OCI-LY7 (cell line): ENCODE measurements at places on chromosomes 12 and 14. TPM values are rescaled to one million over a fixed set of nuclear protein-coding genes. Genes with fewer than 3 reads are reported as not detected.

GRCh38 chr14:104926619-104927431 lies 2.1 kb downstream of the PLD4 start:
- DNase-seq, result peak; percentile 91

- DNase-seq, result no peak
Observed at GRCh38 chr12:20268121-20268732, 100.1 kb upstream of the PDE3A start.

Gene WSCD2
- total RNA-seq, result not detected in 2 replicates

- no peak for DNase-seq
Observed at GRCh38 chr12:95944108-95944704, 1.1 kb downstream of the AMDHD1 start.

DNA sequence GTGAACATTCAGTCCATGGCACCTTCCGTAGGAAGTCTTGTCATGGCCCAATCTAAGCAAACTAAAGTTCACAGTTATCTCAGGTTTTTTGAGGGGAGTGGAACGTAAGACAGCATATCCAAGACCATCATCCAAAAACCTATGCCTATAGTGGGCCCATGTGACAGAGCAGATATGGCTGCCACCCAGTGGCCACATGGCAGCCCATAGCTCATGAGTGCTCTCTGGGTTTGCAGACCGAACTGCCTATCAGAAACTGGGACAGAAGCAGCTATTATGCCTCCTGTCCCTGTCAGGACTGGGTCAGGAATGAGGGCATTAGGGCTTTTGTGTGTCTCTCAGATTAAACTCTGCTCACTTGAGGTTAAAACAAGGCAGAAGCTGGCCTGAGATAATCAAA lies 503.7 kb downstream of the NRXN3 start:
- no peak for DNase-seq

DNA sequence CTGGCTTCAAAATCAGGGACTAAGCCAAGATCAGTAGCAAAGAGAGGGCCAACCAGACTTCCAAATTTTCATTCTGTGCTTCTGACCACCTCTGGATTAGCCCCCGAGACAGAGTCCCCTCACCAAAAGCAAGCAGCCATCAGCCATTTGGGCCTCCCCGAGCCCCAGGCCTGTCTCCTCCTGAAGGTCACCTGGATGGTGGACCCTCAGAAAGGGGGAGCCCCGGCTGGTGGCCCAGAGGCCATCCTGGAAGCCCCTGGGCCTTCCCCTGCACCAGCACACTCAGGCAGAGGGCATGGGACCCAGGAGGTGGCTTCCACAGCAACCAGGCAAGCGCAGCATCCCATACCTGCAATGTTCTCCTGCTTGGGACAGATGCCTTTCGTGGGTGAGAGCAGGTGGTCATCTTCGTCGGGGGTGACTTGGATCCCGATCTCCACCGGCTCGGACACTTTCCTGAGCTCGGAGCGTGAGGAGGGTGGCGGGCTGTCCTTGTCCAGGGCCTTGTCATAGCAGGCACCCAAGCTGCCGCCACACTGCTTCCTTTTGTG lies 14.8 kb downstream of the BCL11B start:
- no peak for DNase-seq

- DNase-seq, result peak; percentile 30
Observed at GRCh38 chr12:84842406-84843013, 70.1 kb downstream of the SLC6A15 start.
